ENCODE measurements at places on chromosomes 11 and 22.
A peak's percentile ranks its signal among the peaks of the same experiment; 100 is the strongest.

GRCh38 chr11:35141571-35141971 is 2.6 kb downstream of the CD44 start:
- DNase-seq = peak; percentile 30

DNA sequence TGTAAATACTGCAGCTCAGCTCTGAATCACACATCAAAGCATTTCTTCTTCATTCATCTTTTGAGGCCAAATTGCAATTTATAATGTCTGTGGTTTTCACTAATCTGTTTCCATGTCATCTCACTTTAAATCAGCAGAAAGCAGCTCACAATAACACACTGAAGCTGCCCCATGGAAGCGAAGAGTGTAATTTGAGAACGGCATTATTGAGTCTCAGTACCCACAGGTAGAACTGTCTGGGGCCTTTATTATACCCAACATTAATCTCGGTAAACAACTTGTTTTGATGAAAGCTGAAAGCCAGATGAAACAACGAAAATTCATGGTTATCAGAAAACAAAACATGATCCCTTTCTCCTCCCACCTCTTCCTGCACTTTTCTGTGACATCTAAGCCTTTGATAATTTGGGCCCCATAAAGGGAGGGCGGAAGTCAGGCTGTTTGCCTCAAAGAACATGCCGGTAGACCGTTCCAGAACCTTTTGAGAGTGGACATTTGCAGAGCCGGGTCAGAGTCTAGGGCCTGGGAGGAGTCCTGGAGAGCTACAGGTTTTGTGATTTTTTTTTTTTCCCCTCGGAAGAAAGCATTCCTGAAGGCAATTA is 68.2 kb upstream of the SESN3 start:
- DNase-seq = no peak

GRCh38 chr11:31240340-31240904 is 129.1 kb downstream of the DCDC1 start:
- DNase-seq = no peak

GRCh38 chr22:18110194-18110953 is at the start of gene TUBA8:
TSS of gene TUBA8 (plus strand) at chr22:18110809. CDS start at chr22:18110866, 57 bp downstream.
- DNase-seq = no peak

DNA sequence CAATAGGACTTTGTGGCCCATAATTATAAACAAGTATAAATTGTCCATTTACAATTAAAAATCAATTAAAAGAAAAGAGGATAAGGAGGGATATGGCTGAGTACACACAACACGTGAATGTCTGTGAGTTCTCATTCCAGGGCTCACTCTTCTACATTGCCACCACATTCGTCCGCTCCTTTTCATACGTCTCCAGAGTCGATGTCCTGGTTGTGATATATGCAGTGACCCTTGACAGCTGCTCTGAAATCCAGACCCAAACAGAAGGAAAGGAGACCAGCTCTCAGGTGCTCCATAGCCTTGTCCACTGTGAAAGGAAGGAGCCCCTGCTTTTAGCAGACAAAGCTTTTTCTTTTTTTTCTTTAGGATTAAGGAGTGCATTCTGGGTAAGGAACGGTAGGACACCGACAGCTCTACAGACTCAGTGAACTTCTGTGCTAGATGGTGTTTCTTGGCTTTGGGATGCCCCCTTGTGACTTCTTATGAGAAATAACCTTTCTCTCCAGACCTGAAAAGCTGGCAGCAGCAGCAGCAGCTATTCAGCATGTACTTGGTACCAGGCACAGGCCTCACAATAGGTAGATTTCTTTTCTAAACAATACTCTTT is 19.7 kb upstream of the DNAJB13 start:
- no peak for DNase-seq

DNA sequence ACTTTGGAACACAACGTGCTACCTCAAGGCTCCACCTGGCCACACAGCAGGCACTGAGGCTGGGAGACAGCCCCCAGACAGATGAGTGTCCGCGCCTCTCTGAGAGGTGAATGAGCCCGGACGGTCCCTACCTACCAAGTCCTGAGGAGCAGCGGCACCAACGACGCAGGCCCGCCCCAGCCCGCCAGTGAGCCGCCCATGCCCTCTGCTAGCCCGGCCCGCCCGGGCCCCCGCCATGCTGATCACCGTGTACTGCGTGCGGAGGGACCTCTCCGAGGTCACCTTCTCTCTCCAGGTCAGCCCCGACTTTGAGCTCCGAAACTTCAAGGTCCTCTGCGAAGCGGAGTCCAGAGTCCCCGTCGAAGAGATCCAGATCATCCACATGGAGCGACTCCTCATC is at the start of gene DDI1:
Gene DDI1 (plus strand): TSS at position 53 of the 400 bp plus-strand sequence. CDS start 183 bp downstream, at position 236.
- DNase-seq = no peak

GRCh38 chr11:69654660-69655478 is 13.9 kb downstream of the CCND1 start:
- DNase-seq = no peak
